EH (cell line): ENCODE measurements at places on chromosomes 4 and X.

- no peak for DNase-seq
Measured at GRCh38 chr4:98674404-98675173, 16.2 kb upstream of the TSPAN5 start.

DNA sequence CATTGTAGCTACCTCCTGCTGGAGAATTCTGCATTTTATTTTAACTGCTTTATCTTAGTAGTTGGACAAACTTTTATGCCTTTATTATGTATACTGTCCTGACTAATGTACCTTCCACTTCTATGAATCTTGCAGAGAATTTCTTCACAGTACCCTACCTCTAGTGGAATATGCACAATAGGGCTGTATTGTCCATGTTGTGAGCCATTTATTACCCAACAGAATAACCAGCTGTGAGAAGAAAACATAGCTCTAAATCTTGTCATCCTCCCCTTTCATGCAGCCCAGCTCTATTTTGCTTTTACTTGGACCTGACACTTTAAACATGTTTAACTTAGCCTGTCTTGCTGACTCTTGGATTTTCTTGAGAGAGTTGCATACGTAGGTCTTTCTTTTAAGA is 56.2 kb downstream of the MCUB start:
- DNase-seq = no peak

DNA sequence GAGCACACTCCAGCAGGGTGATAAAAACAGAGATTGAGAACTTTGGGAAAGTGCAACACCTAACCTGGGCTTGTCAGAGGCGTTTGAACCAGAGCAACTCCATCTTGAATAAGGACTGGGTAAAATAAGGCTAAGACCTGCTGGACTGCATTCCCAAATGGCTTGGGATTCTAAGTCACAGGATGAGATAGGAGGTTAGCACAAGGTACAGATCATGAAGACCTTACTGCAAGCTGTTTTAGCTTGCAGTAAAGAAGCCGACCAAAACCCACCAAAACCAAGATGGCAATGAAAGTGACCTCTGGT is 43.9 kb downstream of the SCFD2 start:
- no peak for DNase-seq

DNA sequence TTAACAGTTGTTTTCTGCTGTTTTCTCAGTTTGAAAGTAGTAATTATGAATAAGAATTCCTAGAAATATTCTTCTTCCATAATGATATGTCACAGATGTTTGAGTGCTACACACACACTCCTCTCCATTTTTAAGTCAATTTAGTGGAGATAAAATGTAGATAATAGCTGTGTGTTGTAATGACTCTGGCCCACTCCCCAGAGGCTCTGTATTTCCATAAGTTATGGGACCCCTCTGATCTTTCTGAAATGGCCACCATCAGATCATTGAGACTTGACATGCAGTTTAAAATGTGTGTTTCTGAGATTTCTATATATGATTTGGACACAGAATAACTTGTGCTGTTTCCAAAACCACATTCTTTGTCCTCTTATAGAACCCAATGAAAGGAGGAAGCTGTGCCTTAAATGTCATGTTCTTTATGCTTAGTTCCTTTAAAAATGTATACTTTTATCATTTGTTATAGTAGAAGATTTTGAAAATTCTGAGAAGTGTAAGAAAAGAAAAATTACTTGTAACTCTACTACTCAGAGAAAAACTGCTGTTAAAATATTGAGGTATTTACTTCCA is 46.4 kb downstream of the GAB1 start:
- no peak for DNase-seq

DNA sequence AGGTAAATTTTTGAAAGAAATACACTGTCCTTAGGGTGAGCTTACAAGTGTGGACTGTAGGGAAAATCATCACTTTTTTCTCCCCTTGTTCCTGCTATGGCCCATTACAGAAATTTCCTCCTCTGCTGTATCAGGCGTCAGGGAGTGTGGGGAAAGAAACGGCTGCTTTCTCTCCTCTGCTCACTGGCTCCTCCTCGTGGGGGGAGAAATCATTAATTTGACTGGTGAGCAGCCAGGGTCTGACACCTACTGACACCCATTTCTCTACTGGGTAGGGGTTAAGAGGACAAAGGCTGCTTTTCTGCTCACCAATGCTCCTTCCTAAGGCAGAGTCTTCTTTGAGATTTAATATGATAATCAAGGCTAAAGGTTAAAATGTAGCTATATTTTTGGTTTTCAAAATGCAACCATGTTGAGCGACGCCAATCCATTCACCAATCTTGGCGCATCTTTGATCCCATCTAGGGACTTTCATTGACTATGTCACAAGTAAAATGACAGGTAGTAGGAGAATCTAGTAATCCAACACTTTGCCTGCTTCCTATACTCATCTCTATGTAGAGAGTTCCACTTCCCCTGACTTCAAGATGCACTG is 25.1 kb downstream of the SETD7 start:
- peak; percentile 35 for DNase-seq

- DNase-seq = no peak
Measured at GRCh38 chr4:114012749-114013148, 33.3 kb upstream of the ARSJ start.

DNA sequence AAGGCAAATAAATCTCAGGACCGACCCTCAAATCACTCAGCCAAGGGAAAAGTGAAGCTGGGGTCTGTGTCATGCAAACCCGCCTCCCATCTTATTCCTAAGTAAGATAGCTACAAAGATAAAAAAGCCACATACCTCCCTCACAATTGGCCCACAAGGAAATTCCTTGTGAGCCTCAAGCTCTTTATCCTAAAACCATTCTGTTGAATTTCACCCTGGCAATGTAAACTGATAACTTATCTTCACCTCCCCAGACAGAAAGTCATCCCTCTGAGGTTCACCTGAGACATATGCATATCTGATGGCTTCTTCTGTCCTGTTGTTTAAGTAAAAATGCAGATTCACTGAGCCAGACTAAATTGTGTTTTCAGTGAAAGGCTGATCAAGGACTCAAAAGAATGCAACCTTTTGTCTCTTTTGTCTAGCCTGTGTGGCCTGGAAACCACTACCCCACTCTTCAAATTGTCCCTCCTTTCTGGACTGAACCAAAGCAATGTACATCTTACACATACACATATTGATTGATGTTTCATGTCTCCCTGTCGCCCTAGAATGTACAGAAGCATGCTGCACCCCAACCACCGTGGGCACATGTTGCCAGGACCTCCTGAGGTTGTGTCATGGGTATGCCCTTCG is 91.3 kb downstream of the MFAP3L start:
- DNase-seq = no peak

DNA sequence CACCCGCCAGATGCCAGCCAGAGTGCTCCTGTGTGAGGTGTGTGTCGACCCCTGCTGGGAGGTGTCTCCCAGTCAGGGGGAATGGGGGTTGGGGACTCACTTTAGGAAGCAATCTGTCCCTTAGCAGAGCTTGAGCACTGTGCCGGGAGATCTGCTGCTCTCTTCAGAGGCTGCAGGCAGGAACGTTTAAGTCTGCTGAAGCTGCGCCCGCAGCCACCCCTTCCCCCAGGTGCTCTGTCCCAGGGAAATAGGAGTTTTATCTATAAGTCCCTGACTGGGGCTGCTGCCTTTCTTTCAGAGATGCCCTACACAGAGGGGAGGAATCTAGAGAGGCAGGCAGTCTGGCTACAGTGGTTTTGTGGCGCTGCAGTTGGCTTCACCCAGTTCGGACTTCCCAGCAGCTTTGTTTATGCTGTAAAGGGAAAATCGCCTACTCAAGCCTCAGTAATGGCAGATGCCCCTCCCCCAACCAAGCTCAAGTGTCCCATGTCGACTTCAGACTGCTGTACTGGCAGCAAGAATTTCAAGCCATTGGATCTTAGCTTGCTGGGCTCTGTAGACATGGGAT is 80.8 kb downstream of the CCSER1 start:
- no peak for DNase-seq

DNA sequence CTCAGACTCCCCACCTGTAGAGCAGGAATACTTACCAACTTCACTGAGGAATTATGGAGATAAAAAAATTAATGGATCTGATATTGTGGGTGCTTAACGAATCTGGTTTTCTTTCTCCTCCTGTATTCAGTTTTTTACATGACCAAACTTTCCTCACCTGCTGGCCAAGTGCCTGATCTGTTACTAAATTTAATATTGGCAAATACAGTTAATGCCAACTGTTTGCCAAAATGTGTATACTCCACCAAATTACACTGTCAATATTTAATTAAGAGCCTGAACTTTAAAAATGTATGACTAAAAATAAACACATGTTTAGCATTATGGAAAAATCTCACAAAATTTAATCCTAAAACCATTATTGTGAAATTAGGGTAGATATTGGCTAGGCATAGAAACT is 3.3 kb downstream of the PGRMC2 start:
- DNase-seq = no peak

GRCh38 chr4:13706120-13706519 is 78.6 kb upstream of the BOD1L1 start:
- peak; percentile 1 for DNase-seq

DNA sequence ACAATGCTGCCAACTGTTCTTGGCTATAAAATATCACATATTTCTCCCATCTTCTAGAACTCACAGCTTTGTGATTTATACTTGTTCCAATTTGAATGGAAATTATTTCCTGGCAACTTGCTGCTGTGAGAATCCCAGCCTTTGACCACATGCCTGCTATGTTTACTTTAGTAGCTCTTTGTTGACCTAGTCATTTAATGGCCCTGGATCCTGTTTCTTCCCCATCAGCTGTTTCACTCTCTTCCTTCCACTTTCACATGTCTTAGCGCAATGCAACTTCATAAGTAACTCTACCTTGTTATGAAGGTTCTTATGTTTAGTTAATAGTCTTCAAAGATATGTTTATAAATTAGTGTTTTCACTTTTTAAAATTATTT is 1973.6 kb upstream of the AGA start:
- no peak for DNase-seq

- DNase-seq = no peak
Measured at GRCh38 chrX:130631011-130631410, 229.2 kb downstream of the RBMX2 start.

- no peak for DNase-seq
Measured at GRCh38 chrX:114717921-114718320, 134.0 kb downstream of the HTR2C start.

DNA sequence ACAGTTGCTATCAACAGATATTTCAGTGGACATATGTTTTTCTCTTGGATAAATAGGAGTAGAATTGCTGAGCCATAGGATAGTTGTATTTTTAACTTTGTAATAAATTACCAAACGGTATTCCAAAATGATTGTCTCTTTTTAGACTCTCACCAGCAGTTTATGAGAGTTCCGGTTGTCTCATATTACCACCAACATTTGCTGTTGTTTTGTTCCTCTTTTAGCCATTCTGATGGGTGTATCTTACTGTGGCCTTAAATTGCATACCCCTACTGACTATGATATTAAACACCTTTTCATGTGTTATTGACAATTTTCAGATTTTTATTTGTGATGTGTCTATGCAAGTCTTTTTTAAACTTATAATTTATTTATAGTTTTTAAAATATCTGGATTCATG is 39.7 kb downstream of the SNX25 start:
- DNase-seq = no peak

- peak; percentile 40 for DNase-seq
Measured at GRCh38 chrX:22314692-22315091, 42.0 kb downstream of the CBLL2 start.

- no peak for DNase-seq
Measured at GRCh38 chrX:136754651-136755050, 26.1 kb downstream of the ARHGEF6 start.

- DNase-seq = no peak
Measured at GRCh38 chr4:140450352-140450751, 22.9 kb upstream of the CLGN start.

GRCh38 chrX:30935985-30936384 is 46.9 kb upstream of the TAB3 start:
- DNase-seq = peak; percentile 25

- DNase-seq = no peak
Measured at GRCh38 chrX:150253959-150254620, 109.0 kb upstream of the MAMLD1 start.

DNA sequence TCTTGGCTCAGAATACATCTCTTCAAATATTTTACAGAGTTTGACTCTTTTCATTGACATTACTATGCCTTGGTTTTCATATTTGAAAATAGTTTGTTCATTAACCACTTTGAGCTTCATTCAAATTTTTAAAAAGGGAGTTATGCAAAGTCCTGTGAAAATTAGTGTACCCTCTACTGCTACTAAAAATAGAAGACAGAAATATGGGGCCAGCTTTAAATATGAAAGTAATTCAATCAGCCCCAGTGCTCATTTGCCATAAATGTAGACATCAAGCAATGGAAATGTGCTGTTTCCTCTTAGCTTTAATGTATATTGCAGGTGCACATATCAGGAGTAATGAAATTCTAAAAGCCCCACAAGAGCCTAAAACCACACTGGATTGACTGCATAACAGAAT is 218.7 kb downstream of the SPATA18 start:
- DNase-seq = no peak

GRCh38 chr4:78513411-78513975 is 38.1 kb upstream of the ANXA3 start:
- no peak for DNase-seq

DNA sequence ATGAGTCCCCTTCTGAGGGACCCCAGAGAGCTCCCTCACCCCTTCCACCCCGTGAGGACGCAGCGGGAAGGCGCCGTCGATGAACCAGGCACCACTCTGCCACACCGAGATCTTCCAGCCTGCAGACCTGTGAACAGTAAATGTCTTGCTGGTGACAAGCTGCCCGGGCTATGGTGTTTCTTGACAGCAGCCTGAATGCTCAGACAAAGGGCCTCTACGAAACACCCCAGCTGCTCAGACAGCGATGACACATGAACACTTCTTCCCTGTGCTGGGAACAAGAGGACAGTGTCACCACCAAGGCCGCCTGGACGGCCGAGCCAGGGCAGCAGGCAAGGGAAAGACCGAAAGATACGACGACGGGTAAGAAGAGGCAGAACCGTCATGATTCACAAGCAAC is 30.6 kb upstream of the GTPBP6 start:
- DNase-seq = no peak

DNA sequence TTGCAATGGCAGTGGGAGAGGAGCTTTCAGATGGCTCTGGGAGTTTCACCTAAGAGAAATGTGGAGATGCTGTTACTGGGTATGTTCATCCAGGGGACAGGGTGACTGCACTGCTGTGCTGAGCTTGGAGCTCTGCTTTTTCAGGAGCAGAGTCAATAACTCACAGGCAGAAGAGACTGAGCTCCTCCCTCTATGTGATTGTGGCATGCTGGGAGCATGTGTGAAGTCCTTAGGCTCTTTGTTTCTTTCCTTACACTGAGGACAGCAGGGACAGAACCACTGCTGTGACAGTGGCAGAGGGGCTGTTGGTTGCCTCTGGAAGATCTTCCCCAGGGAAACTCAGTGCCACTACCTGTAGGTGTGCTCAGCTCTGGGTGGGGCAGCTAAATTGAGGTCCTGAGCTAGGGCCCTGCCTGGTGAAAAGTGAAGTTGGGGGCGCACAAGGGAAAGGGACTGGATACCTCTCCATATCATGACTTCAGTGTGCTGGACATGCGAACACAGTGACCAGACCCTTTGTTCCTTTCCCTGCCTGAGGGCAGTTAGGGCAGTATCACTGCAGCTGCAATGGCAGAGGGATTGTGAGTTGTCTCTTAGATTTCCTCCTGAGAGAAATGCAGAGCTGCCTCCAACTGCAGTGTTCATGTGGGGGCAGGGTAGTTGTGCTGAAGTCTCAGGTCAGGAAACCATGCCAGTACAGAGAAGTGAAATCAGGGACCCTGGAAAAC is 156.7 kb downstream of the TENT5D start:
- no peak for DNase-seq
